ENCODE measurements at places on chromosomes 11 and 22.

GRCh38 chr11:17595526-17596309, 48.7 kb downstream of the OTOG start:
- no peak for ATAC-seq

DNA sequence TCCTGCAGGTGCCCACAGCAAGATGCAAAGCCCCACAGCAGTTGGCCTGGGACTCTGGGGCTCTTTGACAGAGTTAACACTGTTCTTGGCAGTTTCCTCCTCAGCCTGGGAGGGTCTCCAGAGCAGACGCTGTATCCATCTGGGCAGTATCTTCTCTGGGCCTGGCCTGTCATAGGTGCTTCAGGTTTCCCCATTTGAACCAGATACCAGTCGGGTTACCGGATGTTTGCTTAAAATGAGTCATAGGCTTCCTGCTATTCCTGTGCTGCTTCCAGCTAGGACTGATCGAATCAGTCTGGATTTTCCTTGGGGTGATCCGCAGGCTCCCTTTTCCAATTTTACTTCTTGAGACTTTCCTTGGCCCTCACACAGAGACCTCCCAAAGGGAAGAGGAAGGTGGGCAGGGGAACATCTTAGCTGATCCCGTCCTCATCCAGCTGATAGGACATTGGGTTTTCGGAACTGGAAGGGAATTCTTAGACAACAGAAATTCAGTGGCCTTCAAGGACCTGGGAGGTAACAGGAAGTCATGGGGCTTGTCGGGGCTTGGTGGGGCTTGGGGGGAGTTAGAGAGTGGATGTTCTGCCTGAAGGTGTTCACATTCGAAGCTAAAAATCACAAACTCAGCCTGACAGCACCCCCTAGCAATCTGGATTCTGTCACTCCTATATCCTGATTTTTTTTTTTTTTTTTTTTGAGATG, 2.4 kb upstream of the RANGAP1 start:
- ATAC-seq: no peak

DNA sequence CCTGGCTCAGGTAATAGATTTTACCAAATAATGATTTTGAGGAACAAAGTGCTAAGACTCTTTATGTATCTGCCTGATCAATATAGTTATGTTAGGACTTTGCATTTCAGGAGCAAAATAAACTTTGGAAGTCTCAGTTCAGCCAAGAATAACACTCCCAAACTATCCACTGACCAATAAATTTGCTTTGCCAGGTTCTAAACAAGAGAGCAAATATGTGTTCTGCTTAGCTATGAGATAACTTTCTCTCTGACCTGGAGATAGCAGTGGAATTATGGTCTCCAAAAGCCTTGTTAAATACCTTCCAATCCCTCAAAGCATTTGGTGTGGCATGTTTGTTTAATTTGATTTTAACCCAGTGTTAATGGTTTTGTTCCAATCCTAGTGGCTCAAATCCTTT, 1541.1 kb downstream of the FAM181B start:
- ATAC-seq: no peak

DNA sequence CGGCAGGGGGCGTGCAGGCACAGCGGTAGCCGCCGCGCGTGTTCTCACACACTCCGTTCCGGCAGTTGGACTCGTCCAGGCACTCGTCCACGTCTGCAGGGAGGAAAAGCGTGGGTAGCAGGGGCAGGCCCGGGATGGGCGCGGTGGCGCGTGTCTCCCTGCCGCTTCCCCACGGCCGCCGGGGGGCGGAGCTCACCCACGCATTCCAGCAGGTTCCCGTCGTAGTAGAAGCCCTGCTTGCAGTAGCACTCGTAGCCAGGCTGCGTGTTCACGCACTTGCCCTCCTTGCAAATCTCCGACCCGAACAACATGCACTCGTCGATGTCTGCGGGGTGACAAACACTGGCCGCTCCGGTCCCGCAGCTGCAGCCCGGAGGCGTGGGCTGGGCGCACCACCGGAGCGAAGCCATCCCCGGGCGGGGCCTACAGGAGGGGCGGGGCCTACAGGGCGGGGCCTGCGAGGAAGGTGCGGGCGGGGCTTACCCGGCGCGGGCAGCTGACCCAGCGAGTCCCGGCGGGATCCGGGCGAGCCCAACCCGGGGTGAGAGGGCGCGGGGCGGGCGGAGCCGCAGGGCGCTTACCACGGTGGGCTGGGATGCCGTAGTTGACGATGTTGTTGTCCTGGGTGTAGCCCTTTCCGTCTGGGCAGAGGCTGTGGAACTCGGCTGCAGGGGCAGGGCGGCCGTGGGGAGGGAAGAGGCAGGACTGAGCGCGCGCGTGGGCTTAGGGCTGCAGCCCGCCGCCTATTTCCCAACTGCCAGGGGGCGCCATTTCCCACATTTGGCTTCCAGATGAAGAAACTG, 15.6 kb downstream of the SCYL1 start:
- ATAC-seq: peak; percentile 92

DNA sequence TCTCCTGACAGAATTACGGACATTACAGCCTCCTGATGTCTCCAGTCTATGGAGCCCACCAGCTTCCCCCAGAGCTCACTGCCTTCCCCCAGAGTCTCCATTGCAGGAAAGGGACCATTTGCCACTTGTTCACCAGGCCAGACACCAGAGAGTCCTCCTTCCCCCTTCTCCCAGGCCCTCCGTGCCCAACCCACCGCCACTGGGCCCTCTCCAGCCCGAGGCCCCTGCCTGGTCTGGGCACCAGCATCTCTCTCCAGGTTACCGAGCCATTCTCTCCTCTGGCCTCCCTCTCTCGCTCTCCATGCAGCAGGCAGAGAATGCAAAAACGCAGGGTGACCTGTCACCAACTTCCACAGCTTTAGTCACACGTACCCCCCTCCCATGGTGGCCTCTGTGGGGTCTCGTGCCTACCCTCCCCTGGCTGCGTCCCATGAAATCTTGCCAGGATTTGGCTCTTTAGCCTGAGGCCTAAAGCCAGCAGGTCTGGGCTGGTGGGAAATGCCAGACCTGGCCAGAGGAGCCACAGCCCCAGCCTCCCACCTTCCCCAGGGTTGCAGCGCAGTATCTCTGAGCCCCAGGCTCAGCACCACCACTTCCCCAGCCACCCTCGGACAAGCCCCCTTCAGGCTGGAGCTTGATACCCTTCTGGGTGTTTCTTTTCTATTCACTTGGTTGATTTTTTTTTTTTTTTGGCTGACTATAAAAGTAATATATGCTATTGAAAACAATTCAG, 6.8 kb upstream of the SERPINH1 start:
- no peak for ATAC-seq

DNA sequence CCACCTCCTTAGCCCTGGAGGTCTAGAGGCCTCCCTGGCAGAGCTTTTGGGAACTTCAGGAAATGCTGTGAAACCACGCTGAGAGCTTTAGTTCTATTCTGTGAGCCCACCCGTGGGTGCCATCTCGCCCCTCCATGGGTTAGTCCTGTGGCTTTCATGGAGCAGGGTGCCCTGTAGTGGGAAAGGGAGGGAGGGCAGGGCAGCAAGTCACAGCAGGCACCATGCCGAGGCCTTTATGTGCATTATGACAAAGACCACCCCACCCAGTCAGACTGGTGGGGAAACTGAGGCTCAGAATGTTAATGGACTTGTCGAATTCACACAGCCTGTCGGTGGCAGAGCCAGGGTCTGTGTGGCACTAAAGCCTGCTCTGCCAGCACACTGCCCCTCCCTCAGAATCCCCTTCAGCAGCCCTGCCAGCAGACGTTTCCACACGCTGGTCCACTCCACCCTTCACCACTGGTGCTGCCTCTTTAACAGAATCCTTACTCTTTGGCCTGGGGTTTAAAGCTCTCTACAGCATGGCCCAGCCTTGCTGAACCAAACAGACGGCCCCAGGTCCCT, 13.4 kb downstream of the TMPRSS13 start:
- ATAC-seq: no peak

DNA sequence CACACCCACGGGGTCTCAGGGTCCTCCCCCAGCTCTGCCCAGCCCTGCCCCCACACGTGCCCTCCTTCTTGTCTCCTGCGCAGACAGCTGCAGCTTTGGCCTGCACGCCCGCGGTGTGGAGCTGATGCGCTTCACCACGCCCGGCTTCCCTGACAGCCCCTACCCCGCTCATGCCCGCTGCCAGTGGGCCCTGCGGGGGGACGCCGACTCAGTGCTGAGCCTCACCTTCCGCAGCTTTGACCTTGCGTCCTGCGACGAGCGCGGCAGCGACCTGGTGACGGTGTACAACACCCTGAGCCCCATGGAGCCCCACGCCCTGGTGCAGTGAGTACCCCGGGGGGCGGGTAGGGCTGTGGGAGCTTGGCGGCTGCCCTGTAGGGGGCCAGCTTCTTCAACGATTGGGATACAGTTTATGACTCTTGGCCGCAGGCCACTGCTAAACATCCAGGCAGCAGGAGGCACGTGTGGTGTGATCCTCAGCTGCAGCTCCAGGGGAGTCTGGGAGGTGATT, 30.8 kb downstream of the ST14 start:
- no peak for ATAC-seq

DNA sequence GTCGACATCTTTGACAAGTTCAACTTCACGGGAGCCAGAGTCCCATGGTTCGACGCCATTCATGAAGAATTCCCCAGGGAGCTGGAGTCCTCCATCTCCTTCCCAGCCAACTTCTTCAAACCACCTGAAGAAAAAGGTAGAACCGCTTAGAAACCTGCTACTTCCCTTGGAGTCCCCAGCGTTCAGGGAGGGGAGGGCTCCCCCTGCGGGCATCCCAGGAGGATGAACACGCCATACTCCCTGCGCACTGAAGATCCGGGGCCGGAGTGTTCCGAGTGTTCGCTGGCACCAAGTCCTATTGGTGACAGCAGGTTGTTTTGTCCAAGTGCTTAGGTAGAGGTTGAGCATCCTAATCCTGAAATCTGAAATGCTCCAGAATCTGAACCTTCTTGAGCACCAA, 51.7 kb upstream of the PRODH start:
- ATAC-seq: no peak

DNA sequence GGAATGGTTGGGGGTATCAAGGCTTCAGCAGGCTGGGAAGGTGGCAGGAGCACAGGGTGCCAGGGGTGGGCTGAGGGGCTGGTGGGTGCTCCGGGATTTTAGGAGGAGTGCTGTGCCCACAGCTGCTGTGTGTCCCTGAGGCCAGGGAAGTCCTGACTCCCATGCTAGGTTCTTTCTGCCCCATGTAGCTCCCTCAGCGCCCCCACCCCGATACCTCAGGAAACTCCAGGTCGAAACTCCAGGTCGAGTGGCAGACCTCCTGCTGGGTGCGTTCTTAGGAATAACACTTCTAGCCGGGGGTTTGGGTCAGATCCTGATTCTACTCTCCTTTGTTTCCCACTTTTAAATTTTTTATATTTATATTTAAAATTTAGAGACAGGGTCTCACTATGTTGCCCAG, 8.3 kb downstream of the AP2A2 start:
- no peak for ATAC-seq

- ATAC-seq: no peak
Measured at GRCh38 chr11:126748793-126749192, 251.8 kb downstream of the KIRREL3 start.

DNA sequence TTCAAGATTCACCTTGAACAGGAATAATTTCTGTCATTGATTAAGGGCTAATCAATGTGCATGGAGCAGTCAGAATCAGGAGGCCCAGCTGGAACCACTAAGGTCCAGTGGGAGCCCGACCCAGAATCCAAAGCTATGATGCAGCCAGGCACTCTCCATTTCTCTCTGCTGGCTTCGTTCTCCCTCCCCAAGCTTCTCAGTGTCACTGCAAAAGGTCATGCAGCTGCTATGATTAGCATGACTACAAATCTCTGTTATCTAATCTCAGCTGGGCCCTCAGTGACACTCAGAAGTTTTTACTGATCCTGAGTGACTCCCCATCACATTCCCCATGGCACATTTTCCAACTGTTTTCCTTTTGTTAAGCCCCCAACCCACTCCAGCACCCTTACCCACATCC, 31.1 kb upstream of the PRSS23 start:
- ATAC-seq: no peak

- ATAC-seq: peak; percentile 96
Measured at GRCh38 chr11:57434640-57435546, 8.0 kb upstream of the SLC43A3 start.

DNA sequence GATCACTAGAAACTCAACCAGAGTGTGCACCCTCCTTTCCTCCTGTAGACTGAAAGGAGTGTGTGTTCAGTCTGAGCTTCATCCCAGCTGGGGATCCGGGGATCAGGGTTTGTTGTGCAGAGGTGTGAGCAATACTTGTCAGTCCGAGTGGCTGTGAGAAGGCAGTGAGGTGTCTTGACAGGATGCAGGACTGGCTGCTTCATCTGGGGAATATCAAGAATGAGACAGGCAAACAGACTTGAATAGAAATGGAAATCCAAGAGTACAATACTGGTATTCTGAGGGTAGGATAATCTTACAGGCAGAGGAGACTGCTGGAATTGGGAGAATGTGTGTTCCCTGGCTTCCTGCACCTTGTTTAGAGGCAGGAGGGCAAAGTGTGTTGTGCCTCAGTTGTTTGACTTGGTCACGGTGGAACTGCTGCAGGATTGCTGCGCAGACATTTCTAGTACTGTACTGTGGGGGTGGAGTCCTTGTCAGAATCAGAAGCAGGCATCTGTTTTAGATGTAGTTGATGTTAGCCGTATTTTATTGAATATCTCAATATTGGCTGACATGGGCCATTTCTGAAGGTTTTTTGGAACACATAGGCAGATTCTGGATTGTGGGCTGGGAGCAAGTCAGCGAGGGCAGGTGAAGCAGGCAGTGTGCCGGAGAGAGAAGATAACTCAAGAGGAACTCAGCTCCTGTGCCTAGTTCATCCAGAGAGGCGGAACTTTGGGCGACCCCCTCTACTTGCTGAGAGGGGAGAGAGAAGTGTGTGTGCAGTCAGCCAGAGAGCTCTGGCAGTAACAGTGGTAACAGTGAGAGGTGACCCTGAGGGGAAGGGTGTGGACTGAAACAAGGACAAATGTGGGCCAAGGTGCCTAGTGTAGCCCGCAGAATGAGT, 27.1 kb upstream of the GRK2 start:
- no peak for ATAC-seq

DNA sequence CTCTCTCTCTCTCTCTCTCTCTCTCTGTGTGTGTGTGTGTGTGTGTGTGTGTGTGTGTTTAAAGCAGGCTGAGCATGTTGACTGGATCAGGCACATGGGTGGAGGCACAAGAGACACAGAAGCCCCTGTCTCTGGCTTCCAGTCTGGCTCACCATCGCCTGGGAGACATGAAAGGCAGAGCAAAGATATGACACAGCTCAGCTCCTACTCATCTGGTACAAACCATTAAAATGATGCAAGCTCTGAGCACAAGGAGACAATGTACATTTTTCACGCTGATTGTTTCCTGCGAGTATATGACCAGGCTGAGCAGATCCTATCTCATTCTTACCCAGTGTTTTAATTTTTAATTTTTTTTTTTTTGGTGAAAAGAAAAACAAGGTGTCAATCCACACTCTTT, 9.5 kb downstream of the SLC6A5 start:
- no peak for ATAC-seq
